ENCODE measurements at places on chromosomes 2 and 18.

DNA sequence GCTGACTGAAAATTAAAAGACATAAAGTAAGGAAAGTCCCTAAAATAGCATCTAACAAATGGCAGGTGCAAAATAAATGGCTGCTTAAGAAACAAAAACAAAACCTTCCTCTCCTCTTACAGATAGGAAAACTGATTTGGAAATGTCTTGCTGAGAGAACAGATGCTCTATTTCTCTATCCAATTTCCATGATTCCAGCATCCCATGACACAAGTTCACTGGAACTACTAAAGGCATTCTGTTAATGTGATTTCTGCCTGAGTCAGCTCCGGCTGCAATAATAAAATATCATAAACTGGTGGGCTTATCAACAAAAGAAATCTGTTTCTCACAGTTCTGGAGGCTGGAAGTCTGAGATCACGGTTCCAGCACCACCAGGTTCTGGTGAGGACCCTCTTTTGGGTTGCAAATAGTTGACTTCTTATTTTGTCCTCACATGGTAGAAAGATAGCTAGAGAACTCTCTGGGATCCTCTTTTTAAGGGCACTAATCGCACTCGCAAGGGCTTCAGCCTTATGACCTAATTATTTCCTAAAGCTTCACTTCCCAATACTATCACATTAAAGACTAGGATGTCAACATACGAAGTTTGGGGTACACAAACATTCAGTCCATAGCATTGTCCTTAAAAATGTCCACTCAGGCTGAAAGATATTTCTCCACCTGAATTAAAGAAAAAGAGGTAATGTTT, 78.2 kb upstream of the GALNT3 start:
- DNase-seq, result no peak

GRCh38 chr18:45325778-45326177, 289.5 kb upstream of the SLC14A2 start:
- DNase-seq, result no peak

DNA sequence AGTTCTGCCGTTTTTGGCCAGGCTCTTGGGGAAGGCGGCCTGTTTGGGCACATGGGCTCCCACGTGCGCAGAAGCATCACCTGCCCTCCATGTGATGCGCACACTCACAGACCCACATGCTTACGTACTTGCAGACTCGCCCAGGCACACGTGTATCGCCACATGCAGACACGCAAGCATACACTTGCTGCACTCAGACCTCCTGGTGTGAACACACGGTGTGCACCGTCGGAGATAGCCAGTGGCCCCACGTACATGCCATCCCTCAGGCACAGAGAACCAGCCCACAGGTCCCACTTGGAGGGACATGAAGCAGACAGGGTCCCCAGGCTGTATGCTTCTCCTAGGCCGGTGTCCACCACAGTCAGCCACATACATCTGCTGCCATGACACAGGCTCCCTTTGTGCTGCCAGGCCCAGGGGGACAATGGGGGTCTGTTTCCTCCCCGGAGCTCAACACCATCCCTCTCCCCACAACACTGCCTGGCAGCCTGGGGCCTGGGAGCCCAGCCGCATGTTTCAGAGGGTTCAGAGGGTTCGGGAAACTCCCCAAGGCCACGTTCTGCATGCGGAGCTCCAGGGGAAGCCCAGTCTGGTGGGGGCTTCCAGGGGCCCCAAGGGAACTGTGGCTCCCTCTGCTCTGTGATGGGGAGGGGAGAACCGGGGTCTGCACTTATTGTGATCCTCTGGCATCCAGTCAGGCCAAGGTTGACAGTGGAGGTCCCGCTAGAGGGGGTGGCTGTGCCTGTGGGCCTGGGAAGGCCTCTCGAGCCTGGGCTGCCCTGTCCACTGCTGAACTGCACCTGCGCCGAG, 208.1 kb upstream of the HAAO start:
- DNase-seq, result no peak

DNA sequence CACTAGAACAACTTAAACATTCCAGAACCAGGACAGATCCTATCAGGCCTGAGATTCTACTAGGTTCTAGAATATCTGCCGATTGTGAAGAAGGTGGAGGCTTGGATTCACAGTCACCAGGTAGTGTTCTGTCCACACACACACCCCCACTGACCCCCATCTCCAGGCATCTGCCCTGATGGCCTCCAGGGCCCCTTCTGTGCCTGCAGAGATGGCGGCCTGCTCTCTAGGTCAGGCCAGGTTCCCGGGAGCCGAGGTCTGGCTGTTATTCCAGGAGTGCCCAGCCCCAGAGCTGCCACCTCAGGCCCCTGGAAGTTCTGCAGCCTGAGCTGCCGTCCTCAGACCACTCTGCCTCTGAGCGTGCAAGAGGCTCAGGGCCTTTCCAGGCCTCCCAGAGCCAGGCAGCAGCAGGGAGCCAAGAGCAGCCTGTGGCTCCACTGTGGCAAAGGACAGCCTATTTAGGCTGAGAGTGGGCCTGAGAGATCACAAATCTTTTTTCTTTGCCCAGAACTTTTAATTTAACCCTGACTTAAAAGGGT, 96.2 kb upstream of the ASAP2 start:
- no peak for DNase-seq

DNA sequence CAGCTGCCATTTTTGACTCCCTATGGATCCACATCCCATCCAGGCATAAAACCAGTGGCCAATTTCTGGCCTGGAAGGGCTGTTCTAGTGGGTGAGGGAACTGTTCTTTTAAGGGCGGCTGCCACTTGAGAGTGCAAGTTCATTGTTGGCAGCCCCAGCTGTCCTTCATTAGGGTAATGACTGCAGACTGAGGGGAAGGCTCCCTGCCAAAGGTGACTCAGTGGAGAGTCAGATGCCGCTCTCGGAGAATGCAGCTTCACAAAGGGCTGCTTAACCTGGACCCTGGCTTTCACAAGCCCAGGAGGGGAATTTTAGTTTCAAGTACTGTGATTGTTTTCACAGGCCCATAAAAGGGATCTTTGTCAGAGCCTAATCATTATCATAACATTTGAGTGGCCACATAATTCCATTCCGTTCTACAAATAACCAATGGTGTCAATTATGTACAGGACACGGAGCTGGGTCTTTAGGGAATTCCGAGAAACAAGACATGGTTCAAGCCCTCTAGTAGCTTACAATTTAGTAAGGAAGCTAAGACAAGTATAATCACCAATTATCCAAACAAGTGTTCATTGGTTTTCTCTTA, 235.7 kb downstream of the CDCA7 start:
- DNase-seq, result no peak

DNA sequence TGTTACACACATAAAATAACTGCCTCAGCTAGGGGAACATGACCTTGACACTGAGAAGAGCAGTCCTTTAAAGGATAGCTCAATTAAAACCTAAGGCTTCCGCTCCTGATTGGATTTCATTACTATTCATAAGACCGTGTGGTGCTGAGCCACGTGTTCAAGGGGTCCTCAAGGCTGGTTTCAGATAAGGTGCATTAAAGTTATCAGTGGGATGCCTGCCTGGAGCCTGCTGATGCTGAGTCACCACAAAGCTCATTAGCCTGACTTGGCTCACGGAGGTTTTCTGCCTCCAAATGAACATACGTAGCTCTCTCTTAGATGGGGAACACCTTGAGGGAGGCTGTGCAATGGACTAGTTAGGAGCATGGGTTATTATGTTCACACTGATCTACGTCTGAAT, 518.9 kb downstream of the TDRD15 start:
- DNase-seq, result no peak

DNA sequence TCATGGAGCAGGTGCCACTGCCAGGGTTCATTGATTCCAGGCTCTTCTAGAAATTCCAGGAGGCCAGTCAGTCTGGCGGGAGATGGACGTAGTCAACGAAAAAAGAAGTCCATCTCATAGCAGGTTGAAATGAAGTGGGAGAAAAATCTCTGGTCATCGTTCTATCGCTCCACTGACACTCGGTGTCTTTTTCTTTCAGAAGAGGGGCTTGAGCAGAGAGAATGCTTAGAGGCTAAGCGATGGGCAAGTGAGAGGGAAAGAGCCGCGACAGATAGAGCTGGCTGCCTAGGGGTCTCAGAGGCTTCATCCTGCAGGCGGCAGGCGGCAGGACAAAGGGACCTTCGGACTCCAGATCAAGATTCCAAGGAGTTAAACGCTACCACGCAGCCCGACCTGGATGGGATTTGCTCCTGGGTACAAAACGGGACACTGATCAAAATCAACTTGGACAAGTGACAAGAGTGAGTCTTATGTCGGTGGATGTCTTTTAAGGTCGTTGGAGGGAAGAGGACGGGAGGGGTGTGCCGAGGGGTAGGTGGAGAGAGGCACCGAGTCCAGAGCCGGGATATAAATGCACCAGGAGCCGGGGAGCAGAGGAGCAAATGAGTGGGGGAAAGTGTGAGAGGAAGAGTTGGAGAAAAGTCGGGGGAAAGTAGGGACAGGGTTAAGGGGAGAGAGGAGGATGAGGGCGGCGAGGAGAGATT, 677 bp upstream of the TMEM178A start:
- no peak for DNase-seq

GRCh38 chr2:217127744-217128143, 267.9 kb upstream of the TNP1 start:
- DNase-seq, result no peak

- no peak for DNase-seq
These were observed 72.0 kb upstream of the ZCCHC2 start for GRCh38 chr18:62450546-62451410.

Data from germinal center (tissue), 1 donor.